ENCODE measurements at places on chromosomes 7 and 10. TPM values are rescaled to one million over a fixed set of nuclear protein-coding genes. Genes with fewer than 3 reads are reported as not detected.

IFIT1 gene
- total RNA-seq = 10.0 TPM

HTR5A gene
- 0.62 TPM for total RNA-seq

CRPPA gene
- total RNA-seq = 9.5 TPM

ECHDC3 gene
- total RNA-seq = 5.6 TPM

CTAGE4 gene
- total RNA-seq = 0.31 TPM

ICA1 gene
- total RNA-seq = 49.8 TPM

AMZ1 gene
- total RNA-seq = 2.2 TPM

GRCh38 chr7:38330861-38331621, 57.6 kb upstream of the TARP start:
- no peak for DNase-seq

- DNase-seq = no peak
Measured at GRCh38 chr7:97015279-97015678, 9.4 kb downstream of the DLX5 start.

DNA sequence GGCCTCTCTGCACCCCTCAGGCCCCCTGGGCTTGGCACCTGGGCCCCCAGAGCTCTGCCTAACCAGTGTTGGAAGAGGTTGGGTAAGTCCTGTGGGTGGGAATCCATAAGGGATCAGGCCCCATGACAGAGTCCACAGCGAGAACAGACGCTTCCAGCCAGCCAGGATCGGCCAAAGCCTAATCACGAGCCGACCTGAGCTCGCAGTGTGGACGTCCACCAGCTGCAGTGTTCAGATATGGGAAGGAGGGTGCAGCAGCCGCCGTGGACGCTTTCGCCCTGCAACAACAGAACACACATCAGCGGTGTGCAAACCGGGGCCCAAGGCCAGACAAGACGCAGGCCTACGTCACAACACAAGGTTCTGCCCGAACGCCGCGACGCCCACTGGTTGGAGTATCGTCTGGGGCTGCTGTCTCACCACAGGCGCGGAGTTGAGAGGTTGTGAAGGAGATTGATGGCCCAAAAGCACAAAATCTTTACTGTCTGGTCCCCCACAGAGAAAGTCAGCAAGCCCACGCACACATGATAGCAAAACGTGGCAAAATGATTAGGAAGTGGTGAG, 102.1 kb downstream of the FOXL3 start:
- DNase-seq = no peak

DNA sequence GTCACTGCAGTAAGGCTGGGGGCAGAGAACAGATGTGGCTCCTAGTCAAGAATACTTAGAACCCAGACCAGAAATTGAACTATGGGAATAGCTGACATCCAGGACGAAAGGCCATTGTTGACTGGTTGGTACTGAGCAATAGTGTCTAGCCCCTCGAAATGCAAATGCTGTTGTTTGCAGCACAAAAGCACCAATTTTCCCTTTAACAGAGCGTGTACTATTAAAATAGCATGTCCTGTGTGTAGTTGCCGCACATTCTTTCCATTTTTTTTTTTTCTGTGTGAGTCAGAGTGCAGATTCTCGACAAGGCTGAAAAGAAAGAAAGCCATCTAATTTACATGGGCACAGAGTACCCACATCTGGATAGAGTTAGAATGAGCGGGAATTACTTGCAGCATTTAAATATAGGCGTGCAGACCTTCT, 302.4 kb downstream of the PTEN start:
- no peak for DNase-seq

DNA sequence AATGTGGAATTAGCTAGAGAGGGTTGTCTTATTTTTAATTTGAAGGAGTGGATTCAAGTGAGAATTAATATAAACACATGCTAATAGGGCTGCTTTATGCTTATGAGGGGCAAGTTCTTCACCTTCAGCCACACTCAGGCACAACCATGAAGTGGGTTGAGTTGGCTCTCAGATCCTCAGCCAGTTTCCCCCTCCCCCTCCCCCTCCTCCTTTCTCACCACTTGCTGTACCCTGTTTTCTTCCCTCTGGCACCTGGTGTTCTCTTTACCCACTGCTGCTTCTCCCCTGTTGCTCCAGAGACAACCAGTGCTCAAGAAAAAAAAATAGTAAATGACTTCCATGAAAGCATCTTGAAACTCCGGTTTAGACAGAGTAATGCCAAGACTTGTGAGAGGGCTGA, 1083.3 kb downstream of the CNTNAP2 start:
- DNase-seq = no peak

DNA sequence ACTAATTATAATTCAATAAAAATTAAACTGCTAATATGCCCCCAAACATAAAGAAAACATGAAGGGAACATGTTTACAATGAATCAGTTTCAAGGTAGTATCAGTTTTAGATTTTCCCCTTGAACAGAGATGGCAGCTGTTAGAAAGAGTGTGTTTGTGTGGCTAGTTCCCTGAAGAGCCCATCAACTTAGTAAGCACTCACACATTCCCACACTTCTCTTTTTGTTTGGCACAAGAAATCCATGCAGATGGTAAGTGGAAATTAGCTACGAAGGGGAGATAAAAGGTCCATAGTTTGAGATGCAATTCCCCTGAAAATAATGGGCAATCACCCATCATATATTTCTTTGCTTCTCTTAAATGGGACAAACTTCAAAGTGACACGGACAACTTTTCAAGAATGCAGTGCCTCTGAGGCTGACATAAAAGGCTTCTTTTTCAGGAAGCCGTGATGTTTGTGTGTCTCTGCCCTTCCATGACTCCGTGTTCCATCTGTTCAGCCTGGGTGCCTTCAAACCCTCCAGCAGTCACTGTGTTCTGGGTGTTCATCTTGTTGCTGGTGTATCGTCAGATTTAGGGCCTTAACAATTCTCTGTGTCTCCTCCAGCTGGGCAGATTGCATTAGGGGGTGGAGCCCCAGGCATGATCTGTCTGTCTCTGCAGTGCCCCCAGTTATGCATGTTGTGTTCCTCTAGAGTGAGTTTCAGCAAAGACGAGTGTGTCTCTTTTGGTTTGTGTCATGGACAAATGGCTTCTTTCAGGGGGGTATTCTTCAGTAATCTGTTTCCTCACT, 259.5 kb upstream of the NPY start:
- no peak for DNase-seq

DNA sequence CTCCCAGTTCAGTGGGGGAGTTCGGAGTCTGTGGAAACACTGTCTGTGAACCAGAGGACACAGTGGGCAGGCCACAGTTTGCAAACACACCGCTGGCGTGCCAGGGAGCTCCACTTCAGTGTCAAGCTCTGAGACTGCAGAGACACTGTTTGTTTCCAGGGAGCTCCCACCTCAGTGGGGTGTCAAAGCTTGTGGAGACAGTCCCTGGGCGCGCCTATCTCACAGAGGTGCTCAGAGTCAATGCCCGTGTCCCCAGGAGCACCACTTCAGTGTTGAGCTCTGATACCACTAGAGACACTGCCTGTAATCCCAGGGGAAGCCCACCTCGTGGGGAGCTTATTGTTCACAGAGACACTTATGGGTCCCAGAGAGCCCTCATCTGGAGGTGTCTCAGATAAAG, 4.3 kb downstream of the MYO1G start:
- DNase-seq = no peak

- DNase-seq = no peak
Measured at GRCh38 chr7:42573881-42574672, 337.1 kb upstream of the GLI3 start.

- no peak for DNase-seq
Measured at GRCh38 chr10:60820093-60820754, 41.9 kb downstream of the CDK1 start.

GRCh38 chr10:43263551-43264343, 3.1 kb downstream of the RASGEF1A start:
- DNase-seq = no peak

- no peak for DNase-seq
Measured at GRCh38 chr10:116803451-116804249, 45.6 kb upstream of the ENO4 start.

DNA sequence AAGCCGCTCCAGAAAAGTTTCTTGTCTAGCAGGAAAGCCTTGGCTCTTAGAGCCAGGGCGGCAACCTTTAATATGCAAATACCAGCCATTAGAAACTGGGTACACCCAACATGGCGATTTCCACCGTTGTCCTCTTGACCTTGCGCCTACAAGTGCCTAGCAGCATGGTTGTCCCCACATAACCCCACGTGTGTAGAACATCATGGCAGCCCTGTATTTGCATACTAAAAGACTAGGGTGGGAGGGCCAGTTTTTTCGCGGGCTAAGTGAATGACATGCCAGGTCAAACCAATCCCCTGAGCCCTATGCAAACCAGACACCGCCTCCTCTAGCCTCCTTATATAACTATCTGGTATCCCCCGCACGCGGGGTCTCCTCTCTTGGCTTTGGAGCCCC, 58.4 kb upstream of the FZD8 start:
- no peak for DNase-seq

- no peak for DNase-seq
Measured at GRCh38 chr7:45343746-45344145, 186.2 kb downstream of the RAMP3 start.

GRCh38 chr7:22393913-22394729, 37.2 kb upstream of the RAPGEF5 start:
- DNase-seq = peak; percentile 62

DNA sequence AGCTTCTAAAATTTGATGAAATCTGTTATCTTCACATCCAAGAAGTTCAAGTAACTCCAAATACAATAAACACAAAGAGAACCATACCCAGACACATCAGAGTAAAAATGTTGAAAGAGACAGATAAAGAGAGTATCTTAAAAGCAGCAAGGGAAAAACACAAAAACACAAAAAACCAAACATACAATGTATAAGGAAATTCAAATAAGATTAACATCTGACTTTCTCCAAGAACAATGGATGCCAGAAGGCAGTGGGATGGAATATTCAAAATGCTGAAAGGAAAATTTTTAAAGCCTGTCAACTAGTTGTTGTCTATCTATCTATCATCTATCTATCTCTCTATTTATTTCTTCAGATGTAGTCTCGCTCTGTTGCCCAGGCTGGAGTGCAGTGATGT, 72.4 kb upstream of the MKLN1 start:
- DNase-seq = no peak
